ENCODE measurements at places on chromosomes 3 and 15. TPM values are rescaled to one million over a fixed set of nuclear protein-coding genes. Genes with fewer than 3 reads are reported as not detected.
A peak's percentile ranks its signal among the peaks of the same experiment; 100 is the strongest.

GAP43 gene
- 6.0 TPM for total RNA-seq

TM4SF18 gene
- 11.8 TPM for total RNA-seq

XCR1 gene
- total RNA-seq = 0.27 TPM

GOLGA8O gene
- total RNA-seq = 9.9 TPM

TLR9 gene
- total RNA-seq = 1.1 TPM

SPESP1 gene
- 2.0 TPM for total RNA-seq

C2CD4A gene
- total RNA-seq = not detected

MESP2 gene
- 0.45 TPM for total RNA-seq

SEMA6D gene
- total RNA-seq = 42.8 TPM

GOLGA6B gene
- not detected for total RNA-seq

MAPKAPK3 gene
- 19.5 TPM for total RNA-seq

DNA sequence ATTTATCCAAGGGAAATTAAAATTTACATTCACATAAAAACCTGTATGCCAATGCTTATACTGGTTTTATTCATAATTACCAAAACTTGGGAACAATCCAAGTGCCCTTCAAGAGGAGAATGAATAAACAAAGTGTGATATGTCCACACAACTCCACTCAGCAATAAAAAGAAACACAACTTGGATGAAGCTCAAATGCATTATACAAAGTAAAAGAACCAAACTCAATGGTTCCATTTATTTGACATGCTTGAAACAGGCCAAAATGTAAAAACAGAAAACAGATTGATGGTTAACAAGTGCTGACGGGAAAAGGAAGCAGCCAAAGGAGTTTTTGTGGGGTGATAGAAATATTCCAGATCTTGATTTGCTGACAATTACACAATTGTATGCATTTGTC lies 23.5 kb downstream of the OCA2 start:
- no peak for DNase-seq

- DNase-seq = no peak
Measured at GRCh38 chr3:179067839-179068238, 3.8 kb downstream of the ZMAT3 start.

DNA sequence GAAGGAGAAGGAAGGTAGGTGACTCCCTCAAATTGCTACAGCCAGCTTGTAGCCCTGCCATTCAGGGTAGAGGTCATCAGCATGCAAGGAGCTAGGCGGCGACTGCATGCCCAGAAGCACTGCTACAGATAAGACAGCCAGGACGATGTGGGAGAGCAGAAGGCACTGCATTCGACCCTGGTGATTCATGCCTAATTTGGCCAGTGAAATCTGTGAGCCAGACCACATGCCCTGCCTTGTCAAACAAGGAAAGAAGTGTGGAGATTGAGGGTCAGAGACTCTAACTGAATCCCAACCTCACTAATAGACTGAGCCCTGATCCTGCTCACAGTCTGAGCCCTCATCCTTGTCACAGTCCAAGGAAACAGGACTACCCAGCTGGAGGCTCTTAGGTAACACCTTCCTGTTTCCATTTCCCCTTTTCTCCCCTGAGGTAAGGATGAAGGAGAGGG lies 86.6 kb downstream of the LINGO1 start:
- DNase-seq = no peak

- DNase-seq = peak; percentile 53
Measured at GRCh38 chr15:89201465-89202005, 19.8 kb downstream of the RLBP1 start.

GRCh38 chr3:38576526-38577370 lies 72.7 kb downstream of the SCN5A start:
- DNase-seq = peak; percentile 27

DNA sequence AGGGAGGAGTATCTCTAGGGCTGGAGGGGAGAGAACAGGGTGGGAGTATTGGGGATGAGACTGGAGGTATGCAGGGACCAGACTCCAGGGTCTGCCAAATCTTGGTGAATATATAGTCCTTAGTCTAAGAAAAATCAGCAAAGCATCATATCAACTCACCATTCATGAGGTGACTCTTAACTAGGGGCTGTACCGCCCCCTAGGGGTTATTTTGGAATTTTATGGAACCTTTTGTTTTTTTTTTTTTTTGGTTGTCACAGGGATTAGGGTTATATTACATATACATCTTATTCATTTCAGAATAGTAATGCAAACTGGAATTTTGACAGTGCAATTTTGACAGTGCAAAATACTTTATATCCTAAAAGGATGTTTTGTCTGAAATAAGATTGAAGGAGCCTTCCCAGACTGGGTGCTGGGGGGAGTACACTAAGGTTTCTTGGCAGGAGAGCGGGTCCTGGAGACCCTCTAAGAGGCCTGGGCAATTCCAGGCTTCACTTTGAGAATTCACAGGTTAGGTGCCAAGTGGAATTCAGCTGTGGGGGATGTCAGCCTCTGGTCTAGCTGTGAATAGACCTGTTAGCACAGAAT lies 7.5 kb downstream of the CMTM7 start:
- DNase-seq = no peak

DNA sequence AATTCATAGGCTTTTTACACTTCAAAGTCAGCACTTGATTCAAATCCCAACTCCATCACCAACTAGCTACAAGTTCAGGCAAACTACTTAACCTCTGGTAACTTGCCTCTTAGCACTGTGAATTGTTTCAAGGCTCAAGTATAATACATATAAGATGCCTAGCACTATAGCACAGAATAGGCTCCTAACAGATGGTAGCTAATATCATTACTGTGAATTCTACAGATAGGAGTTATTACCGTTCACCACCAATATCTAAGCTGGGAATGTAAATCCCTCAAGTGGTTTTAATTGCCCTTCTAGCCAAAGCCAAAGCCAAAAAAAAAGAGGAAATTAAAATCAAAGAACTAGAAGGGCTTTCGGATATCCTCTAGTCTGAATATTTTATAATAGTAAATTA lies 15.4 kb downstream of the DLG1 start:
- no peak for DNase-seq

DNA sequence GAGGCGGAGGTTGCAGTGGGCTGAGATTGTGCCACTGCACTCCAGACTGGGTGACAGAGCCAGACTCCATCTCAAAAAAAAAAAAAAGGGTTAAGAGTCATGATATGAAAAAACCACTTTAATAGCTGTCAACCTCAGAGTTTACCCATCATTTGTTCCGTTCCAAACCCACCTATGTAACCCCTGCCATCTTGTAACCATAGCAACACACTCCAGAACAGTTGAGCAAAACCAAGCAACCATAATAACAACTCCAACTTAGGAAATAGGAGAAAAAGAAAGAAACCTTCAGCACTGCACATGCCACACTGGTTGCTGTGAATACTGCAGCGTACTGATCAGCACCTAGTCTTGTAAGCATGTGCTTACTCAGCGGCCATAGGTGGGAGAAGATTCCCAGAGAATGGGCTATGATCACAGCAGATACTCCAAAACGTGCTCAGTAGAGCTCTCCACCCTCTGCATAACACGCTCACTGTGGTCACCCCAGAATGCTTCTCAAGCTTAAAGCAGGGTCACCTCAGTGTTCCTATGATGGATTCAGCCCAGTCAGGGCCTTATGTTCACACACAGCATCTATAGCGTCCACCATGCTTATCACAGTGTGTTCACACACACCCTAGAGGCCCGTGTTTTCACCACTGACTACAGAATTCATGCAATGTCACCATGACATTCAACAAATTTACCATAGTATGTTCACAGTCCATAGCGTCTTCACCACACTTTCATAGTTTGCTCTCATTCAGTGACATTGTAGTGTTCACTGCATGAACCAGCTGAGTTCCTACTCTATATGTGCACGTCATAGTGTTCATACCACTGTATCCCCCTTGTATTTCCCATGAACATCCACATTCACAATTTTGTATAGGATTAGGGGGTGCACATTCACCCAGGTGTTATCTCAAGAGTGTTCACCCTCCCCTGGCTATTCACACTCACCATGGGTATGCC lies 6.5 kb upstream of the CILP start:
- no peak for DNase-seq

- DNase-seq = no peak
Measured at GRCh38 chr3:99872923-99873254, 55.2 kb downstream of the CMSS1 start.

GRCh38 chr3:15647611-15648167 lies 46.1 kb downstream of the BTD start:
- DNase-seq = no peak

DNA sequence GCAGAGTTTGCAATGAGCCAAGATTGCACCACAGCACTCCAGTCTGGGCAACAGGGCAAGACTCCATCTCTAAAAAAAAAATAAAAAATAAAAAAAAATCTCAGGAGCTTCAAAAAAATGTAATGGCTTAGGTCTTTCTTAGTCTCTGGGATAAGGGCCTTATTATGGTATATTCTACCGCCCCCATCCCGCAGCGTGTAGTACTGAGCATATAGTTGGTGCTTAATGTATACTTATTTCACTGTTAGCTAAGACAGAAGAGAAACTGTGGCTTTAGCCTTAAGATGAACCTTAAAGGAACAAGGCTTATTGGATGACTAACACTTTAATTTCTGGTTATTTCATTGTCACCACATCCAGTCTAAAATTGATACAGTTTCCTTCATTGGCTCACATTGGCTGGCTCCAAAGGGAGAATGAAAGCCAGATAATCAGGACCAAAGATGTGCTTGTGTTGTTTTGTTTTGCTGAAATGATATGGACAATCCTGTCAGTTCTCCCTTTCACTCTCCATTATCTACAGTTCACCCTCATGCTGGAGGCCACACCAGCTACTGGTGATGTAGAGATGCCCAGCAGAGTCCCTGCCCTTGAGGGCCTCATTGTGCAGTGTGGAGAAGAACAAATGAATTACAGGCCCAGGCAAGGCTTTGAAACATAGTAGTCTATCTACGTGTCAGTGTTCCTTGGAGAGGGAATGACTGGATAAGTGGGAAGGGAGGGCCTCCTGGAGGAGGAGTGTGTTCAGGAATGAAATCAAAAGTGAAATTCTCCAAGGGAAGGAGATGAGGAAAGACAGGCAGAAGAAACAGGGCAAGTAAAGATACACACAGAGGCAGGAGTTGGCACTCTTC lies 17.4 kb upstream of the RAF1 start:
- DNase-seq = no peak

GRCh38 chr3:112814266-112814665 lies 32.4 kb downstream of the CD200R1L start:
- DNase-seq = no peak

- DNase-seq = no peak
Measured at GRCh38 chr3:143366672-143367071, 247.1 kb downstream of the CHST2 start.

- no peak for DNase-seq
Measured at GRCh38 chr3:134078169-134078831, 48.6 kb upstream of the SLCO2A1 start.

- no peak for DNase-seq
Measured at GRCh38 chr15:31344266-31344665, 17.6 kb downstream of the KLF13 start.

- no peak for DNase-seq
Measured at GRCh38 chr3:157631478-157631877, 128.3 kb upstream of the VEPH1 start.

DNA sequence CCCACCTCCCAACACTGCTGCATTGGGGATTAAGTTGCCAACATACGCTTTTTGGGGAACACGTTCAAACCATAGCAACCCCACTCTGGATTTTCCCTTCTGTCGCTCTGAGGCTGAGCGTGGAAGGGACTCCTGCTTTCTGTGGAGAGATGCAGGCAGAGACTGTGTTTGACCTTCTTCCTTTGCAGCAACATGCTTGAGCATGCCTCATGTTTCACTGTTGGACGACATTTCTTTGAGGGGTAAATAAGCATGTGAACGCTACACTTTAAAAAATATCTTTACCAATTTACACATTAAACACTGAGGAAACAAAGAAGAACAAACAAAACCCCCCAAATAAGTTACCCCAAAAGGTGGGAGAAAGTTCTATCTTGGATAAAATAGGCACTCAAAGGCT lies 14.2 kb upstream of the MAPK6 start:
- no peak for DNase-seq

DNA sequence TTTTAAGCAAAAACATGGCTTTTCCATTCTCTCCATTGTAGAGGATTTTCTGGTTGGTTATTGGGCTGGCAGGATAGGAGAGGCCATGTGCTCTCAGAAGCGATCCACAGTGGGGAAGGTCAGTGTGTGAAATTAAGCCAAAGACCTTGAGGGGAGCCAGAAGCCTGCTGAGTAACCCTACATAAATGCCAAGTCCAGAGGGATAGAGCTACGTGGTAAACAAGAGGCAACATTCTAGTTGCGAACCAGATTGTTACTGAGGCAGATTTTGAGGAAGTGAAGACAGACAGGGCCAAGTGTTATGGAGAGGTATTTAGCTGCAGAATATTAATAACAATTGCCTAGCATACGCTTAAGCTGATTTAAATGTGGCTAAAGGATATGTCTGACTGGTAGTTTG lies 592.8 kb upstream of the GBE1 start:
- no peak for DNase-seq

- no peak for DNase-seq
Measured at GRCh38 chr3:190208196-190208595, 87.5 kb upstream of the P3H2 start.

DNA sequence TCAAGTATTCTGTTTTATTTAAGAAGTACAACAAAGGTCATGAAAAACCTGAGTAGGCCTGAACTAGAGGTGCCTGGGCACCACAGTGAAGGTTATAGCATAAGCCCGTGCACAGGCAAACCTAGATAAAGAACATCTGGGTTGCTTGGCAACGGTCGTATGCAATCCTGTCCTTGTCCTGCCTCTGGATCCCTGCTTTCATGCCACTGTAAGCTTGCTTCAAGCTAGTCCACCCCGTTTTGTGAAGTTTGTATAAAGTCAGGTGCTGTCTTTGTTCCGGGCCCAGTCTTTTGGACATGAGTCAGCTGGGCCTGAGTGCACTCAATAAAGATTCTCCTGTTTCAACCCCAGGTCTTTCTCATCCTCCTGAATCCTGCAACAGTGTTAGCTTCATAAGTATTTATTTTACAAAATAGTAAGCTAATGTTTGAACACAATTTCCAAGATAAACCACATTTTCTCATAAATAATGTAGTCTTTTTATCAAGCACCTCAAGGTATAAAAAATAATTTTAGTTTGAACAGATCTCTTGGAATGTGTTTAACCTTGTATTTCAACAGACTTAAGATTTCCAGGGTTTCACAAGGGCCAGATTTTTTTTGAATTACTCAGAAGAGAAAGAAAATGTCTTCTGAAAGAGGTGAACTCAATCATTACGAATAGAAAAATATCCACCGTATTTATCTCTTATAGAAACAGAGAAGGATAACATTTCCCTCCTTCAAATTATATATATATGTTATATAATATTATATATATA lies 14.3 kb upstream of the SLC9C1 start:
- DNase-seq = no peak

GRCh38 chr3:132284781-132285619 lies 32.2 kb upstream of the ACP3 start:
- DNase-seq = no peak

DNA sequence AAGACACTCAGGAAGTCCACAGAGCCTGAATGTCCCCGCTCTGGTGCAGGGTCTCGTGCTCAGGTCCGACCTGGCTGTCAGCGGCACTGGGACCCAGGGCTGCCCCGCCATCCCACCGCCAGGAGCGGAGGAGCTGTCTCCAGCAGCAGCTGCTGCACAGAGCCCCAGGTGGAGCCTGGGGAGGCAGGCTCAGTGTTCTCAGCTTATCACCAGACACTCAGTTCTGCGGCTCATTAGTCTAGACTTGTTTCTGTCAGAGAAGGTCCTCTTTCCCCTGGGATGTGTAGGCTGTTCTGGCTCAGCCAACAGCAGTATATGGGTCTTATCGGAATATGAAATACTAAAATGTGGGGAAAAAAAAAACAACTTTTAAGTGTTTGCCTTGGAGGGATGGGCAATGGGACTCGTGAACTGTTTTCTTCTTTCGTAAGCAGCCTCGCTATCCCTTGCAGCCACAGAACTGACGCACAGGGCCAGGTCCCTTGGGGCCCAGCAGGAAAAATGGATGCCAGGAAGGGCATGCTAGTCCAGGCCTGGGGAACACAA lies 75.9 kb downstream of the KLF13 start:
- peak; percentile 72 for DNase-seq

Measured in sciatic nerve (tissue), 2 donors.